ENCODE measurements at places on chromosomes 2 and 18. TPM values are rescaled to one million over a fixed set of nuclear protein-coding genes. Genes with fewer than 3 reads are reported as not detected.
A peak's percentile ranks its signal among the peaks of the same experiment; 100 is the strongest.

GRCh38 chr18:60021556-60021955, 121.8 kb downstream of the PMAIP1 start:
- no peak for DNase-seq

GRCh38 chr2:74536166-74536950, 6.6 kb downstream of the HTRA2 start:
- no peak for DNase-seq

GRCh38 chr2:172426635-172427255, 641 bp upstream of the ITGA6 start:
- DNase-seq, result no peak

- DNase-seq, result no peak
Observed at GRCh38 chr2:134164306-134164705, 89.6 kb upstream of the MGAT5 start.

DNA sequence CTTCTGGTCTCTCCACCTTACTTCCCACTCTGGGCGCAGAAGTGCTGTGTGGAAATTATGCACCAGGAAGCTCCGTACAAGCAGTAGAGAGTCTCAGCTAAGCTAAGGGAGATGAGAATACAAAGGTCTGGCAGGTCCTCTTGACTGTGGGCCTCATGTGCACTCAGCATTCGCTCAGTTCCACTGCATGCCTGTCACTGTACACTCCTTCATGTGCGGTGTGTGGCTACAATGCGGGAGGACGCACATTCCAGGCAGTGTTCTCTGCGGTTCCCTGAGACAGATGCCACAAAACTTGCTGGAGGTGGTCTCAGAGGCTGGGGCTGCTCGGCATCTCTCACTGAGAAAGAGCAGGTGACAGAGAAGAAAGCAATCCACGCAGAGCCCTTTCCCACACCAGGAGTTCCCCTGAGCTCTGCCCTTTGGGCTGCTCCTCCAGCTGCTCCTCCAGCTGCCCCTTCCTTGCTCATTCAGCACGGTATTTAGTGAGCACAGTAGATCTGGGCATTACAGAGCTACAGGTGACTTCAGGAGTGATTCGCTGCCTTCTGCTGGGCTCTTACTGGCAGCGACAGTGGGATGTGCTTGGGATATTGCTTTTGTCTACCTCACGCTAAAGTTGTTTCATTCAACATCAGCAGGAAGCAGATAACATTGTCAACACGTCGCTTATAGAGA, 176.6 kb downstream of the SH3RF3 start:
- no peak for DNase-seq

- DNase-seq, result no peak
Observed at GRCh38 chr18:10453261-10453805, 1.1 kb upstream of the APCDD1 start.

- DNase-seq, result no peak
Observed at GRCh38 chr2:12742891-12743290, 26.2 kb downstream of the TRIB2 start.

DNA sequence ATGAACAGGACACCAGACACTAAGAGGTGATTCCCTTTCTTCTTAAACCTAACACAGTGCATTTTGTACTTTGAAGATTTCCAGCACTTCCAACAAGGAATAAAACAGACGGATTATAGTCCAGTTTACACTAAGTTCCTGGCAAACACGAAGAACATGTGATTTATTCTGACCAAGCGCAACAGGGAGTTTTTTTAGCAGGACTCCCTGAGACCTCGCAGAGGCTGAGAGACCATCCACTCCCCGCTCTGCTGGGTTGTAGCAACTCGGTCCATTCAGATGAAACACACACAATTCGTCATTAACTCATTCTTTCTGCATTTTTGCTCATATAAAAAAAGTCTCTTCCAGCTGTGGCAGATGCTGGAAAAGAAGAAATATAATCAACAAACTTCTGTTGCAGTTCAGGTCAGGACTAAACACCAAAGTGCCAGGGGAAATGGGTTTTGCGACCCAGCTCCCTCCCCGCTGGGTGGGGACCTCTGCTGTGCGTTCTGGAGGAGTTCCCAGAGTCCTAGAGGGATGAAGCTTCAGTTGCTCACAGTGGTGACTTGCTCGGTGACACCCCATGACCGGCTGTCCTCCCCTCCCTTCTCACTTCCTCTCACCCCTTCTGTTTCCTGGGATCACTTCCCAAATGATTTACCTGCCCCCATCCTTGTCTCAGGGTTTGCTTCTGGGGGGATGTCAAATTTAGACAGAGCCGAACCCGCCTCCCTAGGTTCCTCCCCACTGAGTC, 52.5 kb downstream of the KCNF1 start:
- no peak for DNase-seq

- no peak for DNase-seq
Observed at GRCh38 chr2:101188683-101189405, 37.7 kb upstream of the TBC1D8 start.

DNA sequence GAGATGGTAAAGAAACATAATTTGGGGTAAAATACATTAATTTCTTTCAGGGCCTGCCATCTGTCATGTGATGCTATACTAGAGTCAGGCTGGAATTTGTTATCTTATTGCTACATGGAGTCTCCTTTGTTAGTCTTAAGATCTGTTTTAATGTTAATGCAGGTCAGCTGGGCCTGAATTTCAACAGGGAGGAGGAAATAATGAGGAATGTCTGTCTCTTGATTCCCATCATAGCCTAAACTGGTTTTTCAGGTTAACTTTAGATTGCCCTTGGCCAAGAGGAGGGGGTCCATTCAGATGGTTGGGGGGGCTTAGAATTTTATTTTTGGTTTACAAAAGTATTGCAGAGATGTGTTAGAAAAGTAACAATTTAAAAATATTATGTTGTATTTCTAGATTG, 19.0 kb upstream of the FEZ2 start:
- no peak for DNase-seq

DNA sequence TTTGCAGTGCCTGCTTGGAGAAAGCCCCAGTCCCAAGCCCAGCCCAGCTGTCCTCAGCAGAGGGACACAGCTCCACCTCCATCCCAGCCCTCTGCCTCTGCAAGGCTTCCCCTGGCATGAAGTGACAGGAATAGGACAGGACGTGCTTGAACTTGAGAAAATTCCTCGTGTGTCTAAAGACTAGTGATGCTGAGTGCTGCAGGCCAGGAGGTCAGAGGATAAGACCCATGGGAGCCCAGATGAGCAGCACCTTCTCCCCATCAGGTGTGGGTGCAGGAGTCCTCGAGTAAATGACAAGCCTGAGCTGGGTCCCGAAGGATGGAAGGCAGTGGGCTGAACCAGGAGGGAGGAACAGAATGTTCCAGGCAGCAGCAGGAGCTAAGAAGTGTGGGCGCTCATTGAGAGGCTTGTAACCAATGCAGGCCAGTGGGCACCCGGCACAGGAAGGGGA, 67.8 kb upstream of the UXS1 start:
- no peak for DNase-seq

GRCh38 chr2:143691121-143691520, 561.9 kb downstream of the ARHGAP15 start:
- no peak for DNase-seq

- DNase-seq, result no peak
Observed at GRCh38 chr2:111905990-111906735, 7.8 kb downstream of the MERTK start.

DNA sequence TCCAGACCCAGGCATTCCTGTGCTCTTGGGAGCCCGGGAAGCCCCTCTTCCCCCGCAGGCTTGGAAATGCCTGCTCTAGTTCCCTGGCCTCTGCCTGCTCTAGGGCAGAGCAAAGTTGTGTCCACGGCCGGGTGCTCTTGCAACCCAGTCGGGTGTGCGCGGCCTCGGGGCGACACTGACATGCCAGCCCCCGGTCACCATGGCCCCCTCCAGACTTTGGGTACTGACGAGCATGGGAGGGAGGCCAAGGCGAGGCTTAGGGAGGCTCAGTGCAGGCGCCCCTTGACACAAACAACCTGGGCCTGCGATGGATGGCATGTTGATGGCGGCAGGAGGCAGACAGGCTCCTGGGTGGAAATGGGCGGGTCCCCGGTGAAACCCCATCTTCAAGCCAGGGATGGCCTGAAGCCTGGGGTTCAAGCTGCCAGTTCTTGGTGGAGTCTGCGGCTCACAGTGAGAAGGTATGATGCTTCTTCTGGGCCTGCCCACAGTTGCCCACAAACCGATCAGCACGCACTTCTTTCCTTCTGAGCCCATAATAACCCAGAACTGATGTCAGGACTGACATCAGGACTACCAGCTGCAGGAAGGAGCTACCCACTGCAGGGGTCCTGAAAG, 689.9 kb downstream of the DSC3 start:
- no peak for DNase-seq

GRCh38 chr2:216463148-216463547, 35.5 kb upstream of the RPL37A start:
- no peak for DNase-seq

GRCh38 chr2:156309167-156309566, 23.4 kb downstream of the NR4A2 start:
- DNase-seq, result no peak

GRCh38 chr2:134706587-134707329, 12.0 kb downstream of the TMEM163 start:
- peak; percentile 51 for DNase-seq

- no peak for DNase-seq
Observed at GRCh38 chr2:121595012-121595891, 54.0 kb downstream of the CLASP1 start.

GRCh38 chr2:128474036-128474955, 155.6 kb upstream of the HS6ST1 start:
- no peak for DNase-seq

- no peak for DNase-seq
Observed at GRCh38 chr18:9482790-9483189, 7.5 kb downstream of the RALBP1 start.

DNA sequence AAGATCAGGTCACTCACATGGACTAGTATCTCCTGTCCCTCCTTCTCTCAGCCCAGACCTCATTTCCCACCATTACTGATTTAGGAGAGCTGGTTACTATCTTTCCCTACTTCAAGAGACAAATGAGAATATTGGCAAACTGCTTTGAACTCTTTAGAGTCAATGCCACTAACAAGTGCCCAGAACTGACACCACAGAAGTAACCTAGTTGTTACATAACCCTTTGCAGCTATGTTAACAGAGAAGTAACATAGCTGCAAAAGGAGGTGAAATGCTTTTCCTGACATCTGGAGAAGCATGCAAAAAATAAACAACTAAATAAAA, 30.0 kb downstream of the TGFA start:
- DNase-seq, result no peak

- no peak for DNase-seq
Observed at GRCh38 chr18:57915865-57916582, 112.9 kb upstream of the ATP8B1 start.

SMYD1 gene
- total RNA-seq, result not detected

RNF144A gene
- 35.0 TPM for total RNA-seq

C1D gene
- total RNA-seq, result 4.8 TPM

TLX2 gene
- total RNA-seq, result 0.27 TPM

MAL gene
- total RNA-seq, result 0.54 TPM

USP40 gene
- total RNA-seq, result 13.2 TPM

PRSS56 gene
- not detected for total RNA-seq

RAB12 gene
- 4.8 TPM for total RNA-seq

ZNF385B gene
- not detected for total RNA-seq

SULT1C4 gene
- 9.4 TPM for total RNA-seq

CTIF gene
- 8.6 TPM for total RNA-seq

Measured in hematopoietic multipotent progenitor cell (in vitro differentiated cells).